Progenitor cell of endocrine pancreas (in vitro differentiated cells): ENCODE measurements at places on chromosomes 7 and 10.

- peaks cover 16% of the 10 kb centered on the region for H3K4me1 ChIP-seq
- peak overlapping the region; percentile 99 for H3K4me3 ChIP-seq
- DNase-seq, result no peak
- H3K27me3 ChIP-seq, result no peaks in the 10 kb centered on the region
- H3K36me3 ChIP-seq, result peaks cover 7% of the 10 kb centered on the region
Measured at GRCh38 chr10:72353028-72353964, 1.4 kb downstream of the DNAJB12 start.

GRCh38 chr10:81135851-81136250, 598.1 kb downstream of the SH2D4B start:
- DNase-seq, result no peak
- no peaks in the 10 kb centered on the region for H3K4me1 ChIP-seq
- no peak overlapping the region for H3K27ac ChIP-seq
- H3K36me3 ChIP-seq, result no peaks in the 10 kb centered on the region
- H3K27me3 ChIP-seq, result no peaks in the 10 kb centered on the region

GRCh38 chr10:84407388-84408049, 79.1 kb downstream of the CCSER2 start:
- peak overlapping the region; percentile 21 for H3K27ac ChIP-seq
- H3K4me1 ChIP-seq, result peaks cover 19% of the 10 kb centered on the region
- H3K27me3 ChIP-seq, result no peaks in the 10 kb centered on the region
- H3K4me3 ChIP-seq, result no peak overlapping the region

GRCh38 chr10:114631666-114632417, 26.2 kb downstream of the ABLIM1 start:
- peak overlapping the region; percentile 62 for H3K27ac ChIP-seq
- H3K4me3 ChIP-seq, result peak overlapping the region; percentile 77
- no peaks in the 10 kb centered on the region for H3K36me3 ChIP-seq
- DNase-seq, result peak; percentile 27
- H3K27me3 ChIP-seq, result peaks cover 66% of the 10 kb centered on the region

- peaks cover 6% of the 10 kb centered on the region for H3K4me1 ChIP-seq
- no peaks in the 10 kb centered on the region for H3K36me3 ChIP-seq
- no peak for DNase-seq
- no peak overlapping the region for H3K4me3 ChIP-seq
Measured at GRCh38 chr7:6279937-6280336, 7.5 kb upstream of the CYTH3 start.

- DNase-seq, result no peak
- H3K36me3 ChIP-seq, result no peaks in the 10 kb centered on the region
- H3K27ac ChIP-seq, result no peak overlapping the region
- no peak overlapping the region for H3K4me3 ChIP-seq
- peaks cover 1% of the 10 kb centered on the region for H3K4me1 ChIP-seq
Measured at GRCh38 chr7:117248829-117249228, 74.0 kb downstream of the WNT2 start.

- no peaks in the 10 kb centered on the region for H3K36me3 ChIP-seq
- DNase-seq, result no peak
- H3K4me1 ChIP-seq, result peaks cover 26% of the 10 kb centered on the region
- H3K27me3 ChIP-seq, result no peaks in the 10 kb centered on the region
Measured at GRCh38 chr10:17112566-17112965, 17.0 kb downstream of the CUBN start.

GRCh38 chr10:59865101-59865500, 41.3 kb downstream of the CCDC6 start:
- peaks cover 14% of the 10 kb centered on the region for H3K36me3 ChIP-seq
- H3K4me1 ChIP-seq, result peaks cover 25% of the 10 kb centered on the region
- H3K27ac ChIP-seq, result no peak overlapping the region
- H3K4me3 ChIP-seq, result no peak overlapping the region
- DNase-seq, result no peak
- no peaks in the 10 kb centered on the region for H3K27me3 ChIP-seq

DNA sequence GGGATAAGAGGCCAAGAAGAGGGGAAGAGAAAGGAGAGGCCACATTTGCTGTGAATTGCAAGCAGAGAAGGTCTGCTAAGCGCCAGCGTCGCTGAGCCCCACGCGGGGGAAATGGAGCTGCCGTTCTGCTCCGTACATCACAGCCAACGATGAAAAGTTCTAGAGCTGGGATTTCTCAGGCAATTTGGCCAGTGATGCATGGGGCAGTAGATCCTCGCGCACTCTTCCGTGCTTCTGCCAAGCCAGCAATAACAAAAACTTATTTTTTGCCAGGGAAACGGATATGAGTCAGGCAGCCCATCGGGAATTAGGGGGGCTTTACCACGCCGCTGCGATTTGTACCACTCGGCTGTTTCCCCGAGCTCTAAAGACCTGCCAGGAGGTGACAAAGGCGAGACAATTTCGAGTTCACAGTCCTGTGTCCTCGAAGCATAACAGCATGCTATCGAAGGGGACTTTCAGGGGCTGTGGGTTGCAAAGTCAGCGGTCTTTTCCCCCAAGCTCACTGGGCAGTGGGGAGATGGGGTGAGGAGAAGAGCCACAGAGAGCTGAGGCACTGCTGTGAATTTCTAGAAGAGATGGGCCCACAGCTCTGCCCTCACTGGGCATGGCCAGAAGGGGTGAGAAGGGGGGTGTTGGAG, 30.0 kb upstream of the SLF2 start:
- DNase-seq, result no peak
- H3K27me3 ChIP-seq, result peaks cover 36% of the 10 kb centered on the region
- H3K4me1 ChIP-seq, result peaks cover 11% of the 10 kb centered on the region
